Activated T-cell treated with anti-CD3 and anti-CD28 coated beads, Interleukin-2, amount 50 U/mL, for 72 hours (primary cell): ENCODE measurements at places on chromosomes 5 and 9. TPM values are rescaled to one million over a fixed set of nuclear protein-coding genes. Genes with fewer than 3 reads are reported as not detected.

TTC16 gene
- total RNA-seq, result 5.3 TPM

TMC1 gene
- 0.43 TPM for total RNA-seq

STKLD1 gene
- total RNA-seq, result 0.88 TPM

MRPS2 gene
- total RNA-seq, result 40.6 TPM

CDH12 gene
- total RNA-seq, result not detected

PIP5K1B gene
- 2.8 TPM for total RNA-seq

MYMK gene
- not detected for total RNA-seq

ABO gene
- total RNA-seq, result not detected

FGF18 gene
- 0.12 TPM for total RNA-seq

CCNB1 gene
- 117 TPM for total RNA-seq

RANBP17 gene
- not detected for total RNA-seq

CA9 gene
- total RNA-seq, result 0.65 TPM

ADAMTSL1 gene
- not detected for total RNA-seq

PCDHB6 gene
- not detected for total RNA-seq

IER5L gene
- 4.2 TPM for total RNA-seq

SAPCD2 gene
- 8.4 TPM for total RNA-seq

CDX1 gene
- total RNA-seq, result not detected

C9orf153 gene
- 0.21 TPM for total RNA-seq

PCDHB16 gene
- not detected for total RNA-seq

TLX3 gene
- not detected for total RNA-seq

NUTM2F gene
- not detected for total RNA-seq

CCDC192 gene
- not detected for total RNA-seq

CENPH gene
- 47.3 TPM for total RNA-seq

ZNF462 gene
- total RNA-seq, result 0.36 TPM

SH3RF2 gene
- total RNA-seq, result 0.79 TPM

ANKRD18A gene
- total RNA-seq, result 8.4 TPM

C9orf43 gene
- total RNA-seq, result 1.1 TPM

CRB2 gene
- not detected for total RNA-seq

SLC4A9 gene
- 0.07 TPM for total RNA-seq

ZNF366 gene
- not detected for total RNA-seq

ZBED3 gene
- 8.7 TPM for total RNA-seq

SV2C gene
- 0.19 TPM for total RNA-seq

CENPK gene
- 70.5 TPM for total RNA-seq

SOWAHA gene
- not detected for total RNA-seq

ORM2 gene
- total RNA-seq, result not detected

ROR2 gene
- 0.10 TPM for total RNA-seq

SPARC gene
- not detected for total RNA-seq

NTRK2 gene
- 3.3 TPM for total RNA-seq

FGF1 gene
- not detected for total RNA-seq

CXCL14 gene
- not detected for total RNA-seq
